ENCODE measurements at places on chromosomes 4 and X.
A peak's percentile ranks its signal among the peaks of the same experiment; 100 is the strongest.

DNA sequence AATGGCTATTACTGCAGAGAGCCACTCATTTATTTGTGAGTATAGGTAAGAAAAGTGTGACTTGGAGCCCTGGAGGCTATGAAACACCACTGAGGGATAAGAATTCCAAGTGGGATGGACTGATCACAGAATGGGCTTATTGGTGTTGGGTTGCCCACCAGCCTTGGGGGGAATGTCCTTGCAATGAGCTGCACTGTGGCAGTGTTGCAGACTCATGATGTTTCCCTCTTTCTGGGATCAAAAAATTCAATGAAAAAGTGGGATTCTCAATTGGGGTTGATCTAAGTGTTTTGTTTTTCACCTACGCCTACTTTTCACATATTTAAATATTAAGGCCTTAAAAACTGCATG lies 1024.5 kb upstream of the PCDH10 start:
- DNase-seq = no peak

- DNase-seq = no peak
These were observed 29.7 kb downstream of the PPP1R2C start for GRCh38 chrX:42748067-42748850.

GRCh38 chr4:54499308-54500074 lies 158.3 kb upstream of the KIT start:
- peak; percentile 79 for DNase-seq

- no peak for DNase-seq
These were observed 96.3 kb upstream of the ADAMTS3 start for GRCh38 chr4:72665171-72665968.

DNA sequence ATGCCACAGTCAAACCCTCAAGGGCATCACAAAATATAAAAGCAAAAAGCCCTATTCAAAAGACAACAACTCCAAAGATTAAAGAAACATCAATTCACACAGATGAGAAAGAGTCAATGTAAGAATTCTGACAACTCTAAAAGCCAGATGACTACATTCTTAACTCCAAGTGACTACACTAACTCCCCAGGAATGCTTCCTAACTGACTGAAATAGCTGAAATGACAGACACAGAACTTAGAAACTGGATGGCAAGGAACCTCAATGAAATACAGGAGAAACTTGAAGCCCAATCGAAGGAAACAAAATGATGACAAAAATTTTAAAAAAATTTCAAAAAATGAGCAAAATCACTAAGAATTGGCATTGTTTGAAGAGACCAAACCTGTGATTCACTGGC lies 1047.6 kb upstream of the PCDH10 start:
- DNase-seq = no peak

- peak; percentile 81 for DNase-seq
These were observed 202.7 kb downstream of the SPRY1 start for GRCh38 chr4:123599061-123599919.

DNA sequence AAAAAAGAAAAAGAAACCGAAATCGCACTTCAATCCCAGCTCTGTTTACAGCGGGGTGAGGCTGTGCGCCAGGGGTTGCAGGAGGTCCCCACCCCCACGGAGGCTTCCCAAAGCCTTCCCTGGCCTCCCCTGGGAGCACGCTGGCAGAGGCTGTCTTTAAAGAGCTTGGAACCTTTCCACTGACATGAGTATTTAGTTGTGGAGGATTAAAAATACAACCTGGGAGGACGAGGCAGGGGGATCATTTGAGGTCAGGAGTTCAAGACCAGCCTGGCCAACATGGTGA lies 69.1 kb downstream of the PPP2R2C start:
- no peak for DNase-seq

- peak; percentile 77 for DNase-seq
These were observed 3.4 kb downstream of the PF4V1 start for GRCh38 chr4:73856518-73856917.
